Muscle of arm (tissue), 14 donors: ENCODE measurements at places on chromosomes 3 and 15. TPM values are rescaled to one million over a fixed set of nuclear protein-coding genes. Genes with fewer than 3 reads are reported as not detected.

JMJD7 gene
- polyA plus RNA-seq: 9.9 TPM

DNA sequence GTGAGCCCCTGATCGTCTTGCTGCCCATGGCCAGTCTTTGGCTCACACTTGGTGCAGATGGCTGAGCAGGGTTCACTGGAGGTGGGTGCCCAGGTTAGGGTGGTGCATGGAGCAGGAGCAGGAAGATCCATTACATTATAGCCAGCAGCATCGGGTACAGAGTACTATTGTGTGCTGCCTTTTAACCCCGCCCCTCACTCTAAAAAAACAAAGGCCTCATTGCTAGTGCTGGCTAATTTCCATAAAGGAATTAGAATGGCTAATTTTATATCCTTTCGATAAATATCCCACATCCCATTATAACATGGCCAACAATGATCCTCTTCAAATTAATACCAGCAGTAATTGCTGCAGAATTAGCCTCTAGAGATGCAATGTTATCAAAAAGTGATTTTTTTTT is 45.8 kb upstream of the PPP4R2 start:
- DNase-seq: no peak

GPR176 gene
- polyA plus RNA-seq: 8.0 TPM

DNA sequence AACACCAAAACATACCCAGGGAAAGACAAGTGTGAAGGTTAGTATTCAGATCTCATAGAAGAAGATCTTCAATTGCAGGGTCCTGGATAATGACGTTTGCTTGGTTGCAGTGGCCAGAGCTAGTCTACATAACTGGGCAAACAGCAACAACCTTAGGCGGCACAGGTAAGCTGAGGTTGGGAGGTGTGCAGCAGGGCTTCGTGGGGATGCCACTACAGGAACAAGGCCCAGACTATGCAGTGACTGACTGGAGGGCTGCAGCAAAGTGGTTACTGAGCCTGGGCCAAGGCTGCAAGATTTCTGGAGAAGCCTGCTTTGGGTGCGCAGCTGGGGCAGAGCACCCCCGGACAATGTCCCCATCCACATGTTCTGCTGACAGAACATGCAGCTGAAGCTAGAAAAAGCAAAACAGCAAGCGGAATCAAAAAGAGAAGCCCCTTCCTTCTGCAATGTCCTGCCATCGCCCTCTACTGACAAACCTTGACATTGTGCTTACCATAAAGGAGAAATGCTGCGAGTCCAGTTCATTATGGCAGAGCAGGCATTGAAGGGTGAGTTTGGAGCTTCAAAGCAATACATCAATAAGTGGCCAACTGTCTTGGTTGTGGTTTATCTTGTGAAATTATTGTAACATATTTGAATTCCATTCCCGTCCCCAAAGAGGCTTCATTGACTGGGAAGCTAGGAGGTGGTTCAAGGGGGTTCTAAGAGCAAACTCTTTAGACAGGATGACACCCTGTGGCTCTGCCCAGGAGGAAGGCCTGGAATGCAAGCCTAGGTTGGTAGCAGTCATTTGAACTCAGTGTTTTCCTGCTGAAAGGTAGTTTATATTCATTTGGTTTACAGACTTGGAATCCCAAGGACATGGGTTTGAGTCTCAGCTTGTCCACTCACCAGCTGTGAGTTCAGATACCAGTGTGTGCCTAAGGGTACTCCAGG is 217.0 kb downstream of the PDCD6IP start:
- no peak for DNase-seq

DNA sequence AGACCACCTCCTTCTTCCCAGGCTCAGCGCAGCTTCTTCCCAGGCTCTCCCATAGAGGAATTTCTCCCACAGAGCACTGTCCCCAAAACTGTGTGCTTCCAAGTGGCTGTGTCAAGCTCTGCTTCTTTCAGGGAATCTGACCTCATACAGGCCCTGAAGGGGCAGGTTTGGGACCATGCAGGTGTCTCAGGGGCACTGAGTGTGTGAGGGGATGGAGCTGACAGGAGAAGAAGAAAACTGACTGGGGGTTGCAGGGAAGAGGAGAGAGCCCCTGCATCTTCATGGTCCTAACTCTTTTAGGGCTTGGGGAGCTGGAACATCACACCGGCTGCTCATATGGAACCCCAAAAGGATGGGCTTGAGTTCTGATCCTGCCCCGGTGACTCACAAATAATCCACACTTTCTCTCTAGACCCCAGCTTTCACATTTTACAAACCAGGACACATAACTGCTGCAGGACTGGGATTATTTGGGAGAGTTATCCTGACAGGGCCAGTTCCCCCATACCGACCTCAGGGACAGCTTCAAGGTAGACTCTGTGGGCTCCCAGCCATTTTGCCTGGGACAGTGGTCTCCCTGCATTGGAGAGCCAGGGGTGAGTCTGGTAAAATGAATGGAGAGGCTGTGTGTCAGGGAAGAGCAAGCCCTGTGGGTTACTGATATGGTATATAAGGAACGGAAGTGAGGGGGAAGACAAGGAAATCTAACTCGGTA is 316.1 kb downstream of the TLE3 start:
- DNase-seq: no peak

NMB gene
- 1.1 TPM for polyA plus RNA-seq

DNA sequence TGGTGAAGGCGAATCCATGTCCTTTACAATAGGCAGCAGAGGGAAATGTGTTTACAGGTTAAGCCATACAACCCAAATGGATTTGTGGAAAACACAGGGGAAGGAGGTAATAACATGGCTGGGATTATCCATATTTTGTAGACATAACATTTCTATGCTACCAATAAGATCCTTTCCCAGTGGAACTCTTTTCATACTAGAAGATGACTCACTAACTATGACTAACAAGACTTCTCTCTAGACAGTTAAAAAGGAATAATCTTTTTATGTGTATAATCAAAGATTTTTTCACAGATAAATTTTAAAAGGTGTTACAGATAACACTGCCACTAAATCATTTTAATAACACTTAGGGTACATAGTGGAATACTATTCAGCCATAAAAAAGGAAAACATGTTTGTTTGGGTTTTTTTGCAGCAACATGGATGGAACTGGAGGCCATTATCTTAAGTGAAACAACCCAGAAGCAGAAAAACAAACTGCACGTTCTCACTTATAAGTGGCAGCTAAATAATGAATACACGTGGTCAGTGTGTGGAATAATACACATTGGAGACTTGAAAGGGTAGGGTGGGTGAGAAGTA is 39.6 kb downstream of the VPS13C start:
- no peak for DNase-seq

DNA sequence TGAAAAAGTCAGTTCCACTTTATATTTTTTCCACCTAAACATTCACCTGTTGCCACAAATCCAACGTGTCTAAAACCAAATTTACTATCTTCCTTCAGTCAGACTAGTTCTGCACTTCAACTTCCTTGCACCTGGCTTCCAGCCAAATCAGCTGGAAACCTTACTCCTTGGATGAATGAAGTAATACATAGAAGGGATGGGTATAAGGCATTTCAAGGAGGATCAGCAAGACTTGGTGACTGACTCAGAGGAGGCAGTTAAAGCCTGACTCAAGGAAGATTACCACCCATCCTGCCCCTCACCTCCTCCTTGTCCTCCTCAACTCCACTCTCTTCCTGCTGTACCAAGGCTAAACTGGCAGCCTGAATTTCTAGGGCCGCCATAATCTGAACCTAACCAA is 37.1 kb downstream of the QTRT2 start:
- DNase-seq: peak; percentile 22

GRCh38 chr3:99659951-99660350 is 21.6 kb downstream of the COL8A1 start:
- no peak for DNase-seq

DNA sequence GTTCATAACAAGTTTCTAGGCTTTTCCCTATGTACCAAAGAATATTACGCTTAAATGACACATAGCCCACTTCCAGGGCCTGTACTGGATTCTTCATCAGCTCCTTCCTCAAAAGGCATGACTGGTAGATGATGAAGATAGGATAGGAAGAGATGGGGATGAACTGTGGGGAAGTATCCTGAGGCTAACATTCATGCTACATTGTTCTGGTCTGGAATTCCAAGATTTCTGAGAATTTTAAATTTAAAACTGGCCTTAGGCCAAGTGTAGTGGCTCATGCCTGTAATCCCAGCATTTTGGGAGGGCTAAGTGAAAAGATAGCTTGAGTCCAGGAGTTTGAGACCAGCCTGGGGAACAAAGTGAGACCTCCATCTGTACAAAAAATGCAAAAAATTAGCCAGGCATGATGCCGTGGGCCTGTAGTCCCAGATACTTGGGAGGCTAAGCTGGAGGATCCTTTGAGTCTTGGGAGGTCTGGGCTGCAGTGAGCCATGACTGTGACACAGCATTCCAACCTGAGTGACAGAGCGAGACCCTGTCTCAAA is 160.1 kb upstream of the PLAAT1 start:
- DNase-seq: no peak

GRCh38 chr3:153349108-153349499 is 187.1 kb downstream of the RAP2B start:
- DNase-seq: no peak
